H4 (cell line): ENCODE measurements at places on chromosomes 6 and 20.

DNA sequence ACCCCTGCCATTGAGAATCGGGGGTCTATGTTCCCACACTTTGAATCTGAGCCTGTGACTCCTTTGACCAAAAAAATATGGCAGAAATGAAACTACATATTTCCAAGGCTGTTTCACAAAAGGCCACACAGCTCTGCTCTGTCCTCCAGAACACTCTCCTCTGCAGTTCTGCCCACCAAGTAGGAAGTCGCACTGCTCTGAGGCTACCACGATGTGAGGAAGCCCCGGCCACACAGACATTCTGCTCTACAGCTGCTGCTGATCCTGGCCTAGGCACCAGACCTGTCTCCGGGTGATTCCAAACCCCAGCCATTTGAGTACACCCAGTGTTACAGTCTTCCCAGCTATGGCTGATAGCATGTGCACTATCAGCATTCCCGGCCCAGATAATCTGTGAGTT, 85.1 kb downstream of the LYRM4 start:
- DNase-seq: no peak

DNA sequence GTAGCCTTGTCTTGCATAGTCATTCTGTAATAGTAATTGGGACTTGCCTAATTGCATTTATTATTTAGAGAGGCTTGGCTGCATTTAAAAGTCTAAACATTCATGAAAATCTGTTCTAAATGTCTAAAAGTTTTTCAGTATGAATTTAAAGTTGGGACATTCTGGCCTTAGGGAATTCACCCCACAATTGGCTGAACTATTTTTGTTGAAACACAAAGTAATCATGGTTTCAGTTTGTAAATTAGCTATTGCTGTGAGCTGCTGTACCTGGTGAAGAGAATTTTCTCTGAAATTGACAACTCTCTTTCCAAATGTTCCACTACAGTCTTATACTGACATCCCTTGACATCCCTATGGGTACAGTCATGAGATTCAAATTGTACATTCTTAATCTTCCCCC, 253.0 kb downstream of the FARS2 start:
- no peak for DNase-seq

DNA sequence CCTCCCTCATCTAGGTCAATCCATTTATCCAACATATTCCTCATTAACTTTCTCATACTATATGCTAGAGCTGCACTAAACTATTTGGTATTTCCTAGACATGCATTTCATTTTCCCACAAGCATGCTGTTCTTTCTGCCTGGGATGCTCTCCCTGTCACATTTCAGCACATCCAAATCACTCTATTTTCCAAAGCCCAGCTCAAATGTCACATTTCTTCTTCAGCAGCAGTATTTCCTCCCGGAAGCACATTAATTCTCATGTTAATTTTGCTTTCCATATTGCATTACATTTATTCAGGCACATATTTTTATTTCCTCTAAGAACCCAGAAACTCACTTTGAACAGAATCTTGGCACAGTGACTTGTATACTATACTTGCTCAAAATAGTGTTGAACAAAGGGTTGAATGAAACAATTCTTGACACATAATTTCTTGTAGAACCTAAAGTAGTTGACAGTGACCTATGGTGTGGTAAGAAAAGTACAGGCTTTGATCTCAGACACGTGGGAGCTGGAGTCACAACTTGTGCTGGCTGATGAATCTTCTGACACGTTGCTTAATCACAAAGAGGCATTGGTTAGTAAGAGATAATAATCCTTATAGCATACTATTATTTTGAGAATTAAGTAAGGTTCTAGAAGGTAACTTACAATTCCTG, 30.8 kb upstream of the CD2AP start:
- DNase-seq: no peak

GRCh38 chr6:81750200-81750599, 2.3 kb downstream of the TENT5A start:
- no peak for DNase-seq

GRCh38 chr6:35231563-35231962, 17.8 kb downstream of the SCUBE3 start:
- DNase-seq: no peak

GRCh38 chr6:80197474-80197873, 91.0 kb downstream of the BCKDHB start:
- peak; percentile 3 for DNase-seq

- no peak for DNase-seq
Observed at GRCh38 chr6:34047913-34048867, 97.7 kb downstream of the GRM4 start.

GRCh38 chr20:45392733-45393132, 14.6 kb upstream of the TP53TG5 start:
- DNase-seq: no peak

GRCh38 chr6:12958052-12958706, 241.6 kb downstream of the PHACTR1 start:
- DNase-seq: no peak

DNA sequence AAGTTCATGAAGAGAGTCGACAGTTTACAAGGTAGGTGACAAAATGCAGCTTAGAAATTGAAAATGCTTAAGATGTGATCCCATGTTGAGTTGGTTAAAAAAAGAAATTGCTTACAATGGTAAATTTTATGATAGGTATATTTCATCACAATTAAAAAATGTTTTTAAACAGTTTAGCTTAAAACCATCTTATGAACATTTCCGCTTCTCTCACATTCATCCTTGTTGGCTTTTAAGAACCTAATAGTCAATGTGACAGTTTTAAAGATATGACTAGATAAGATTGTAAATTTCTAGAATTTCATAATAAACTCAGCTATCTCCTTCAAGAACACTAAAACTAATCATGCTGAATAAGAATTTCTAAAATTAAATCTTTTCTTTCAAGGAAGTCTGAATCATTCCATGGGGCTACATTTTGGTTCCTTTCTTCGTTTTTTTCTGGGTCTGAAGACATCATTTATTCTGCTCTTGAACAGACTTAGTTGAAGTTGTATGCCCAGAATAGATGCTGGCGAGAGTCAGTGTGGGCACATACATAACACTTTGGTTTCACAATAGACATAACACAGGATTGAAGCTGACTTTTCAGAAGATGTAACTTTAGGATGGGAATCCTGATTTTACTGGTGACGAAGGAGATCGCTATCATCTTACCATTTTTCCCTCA, 35.9 kb upstream of the LTV1 start:
- DNase-seq: no peak

- DNase-seq: no peak
Observed at GRCh38 chr6:45611491-45611890, 233.8 kb upstream of the SUPT3H start.

DNA sequence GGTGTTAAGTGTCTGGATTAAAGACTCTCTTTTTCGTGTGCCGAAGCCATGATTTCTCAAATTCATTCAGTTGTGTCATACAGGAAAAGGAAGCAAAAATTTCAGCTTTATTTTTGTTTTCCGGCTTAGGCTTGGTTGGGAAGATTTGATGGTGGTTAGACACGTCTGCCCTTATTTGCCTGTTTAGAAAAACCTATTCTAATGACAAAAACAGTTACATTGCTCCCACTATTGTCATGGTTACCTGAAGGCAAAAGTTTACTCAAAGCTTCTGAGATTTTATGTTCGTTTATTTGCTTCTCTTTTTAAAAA, 982 bp downstream of the DNAJC5 start:
- DNase-seq: no peak

DNA sequence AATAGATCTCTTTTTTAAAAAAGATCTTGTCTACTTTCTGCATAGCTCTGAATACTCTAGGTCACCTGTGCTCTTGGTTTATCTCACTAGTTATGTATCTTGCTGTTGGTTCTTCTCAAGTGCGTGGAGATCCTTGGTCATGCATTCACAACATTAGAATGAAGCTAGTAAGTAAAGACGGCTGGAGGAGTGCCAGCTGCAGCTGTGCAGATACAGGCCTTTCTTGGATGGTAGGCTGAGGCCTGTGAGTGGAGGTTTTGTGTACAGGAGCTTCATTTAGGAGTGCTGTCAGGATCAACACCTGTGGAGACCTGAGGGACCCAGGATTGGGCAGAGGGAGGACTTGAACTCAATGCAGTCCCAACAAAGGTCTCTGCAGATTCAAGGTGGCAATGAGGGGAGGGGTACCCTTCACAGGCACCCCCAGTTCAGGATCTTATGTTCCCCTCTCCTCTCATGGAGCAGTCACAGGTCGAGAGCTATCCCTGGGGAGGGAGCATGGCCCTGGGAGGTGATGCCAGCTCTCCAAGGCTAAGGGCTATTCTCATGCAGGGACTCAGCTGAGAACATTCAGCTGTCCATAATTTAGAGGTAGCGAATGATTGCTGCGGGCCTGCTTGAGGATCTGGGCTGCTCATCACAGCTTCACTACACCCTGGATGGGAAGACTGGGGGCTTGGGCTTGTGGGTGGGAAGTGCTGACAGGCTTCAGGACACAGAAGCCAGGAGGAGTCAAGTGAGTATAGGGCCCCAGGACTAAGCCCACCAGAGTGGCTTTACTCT, 98.9 kb upstream of the ENPP5 start:
- no peak for DNase-seq

DNA sequence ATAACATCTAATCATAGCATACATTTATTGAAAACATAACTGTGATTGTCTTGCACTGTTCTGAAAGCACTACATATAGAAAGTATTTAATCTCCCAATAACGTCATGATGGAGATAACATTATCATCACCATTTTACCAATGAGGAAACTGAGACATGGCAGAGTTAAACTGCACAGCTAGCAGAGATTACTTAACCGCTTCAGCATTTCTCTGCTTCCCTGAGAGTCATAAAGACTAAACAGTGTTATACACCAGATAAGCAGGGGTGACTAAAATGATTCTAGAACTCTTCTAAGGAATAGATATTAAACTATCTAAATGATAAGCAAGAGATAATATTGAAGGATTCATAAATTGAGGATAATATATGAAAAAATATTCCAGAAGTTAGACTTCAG, 183.2 kb upstream of the BMP5 start:
- DNase-seq: no peak

GRCh38 chr6:1738558-1739081, 128.9 kb downstream of the FOXC1 start:
- no peak for DNase-seq

DNA sequence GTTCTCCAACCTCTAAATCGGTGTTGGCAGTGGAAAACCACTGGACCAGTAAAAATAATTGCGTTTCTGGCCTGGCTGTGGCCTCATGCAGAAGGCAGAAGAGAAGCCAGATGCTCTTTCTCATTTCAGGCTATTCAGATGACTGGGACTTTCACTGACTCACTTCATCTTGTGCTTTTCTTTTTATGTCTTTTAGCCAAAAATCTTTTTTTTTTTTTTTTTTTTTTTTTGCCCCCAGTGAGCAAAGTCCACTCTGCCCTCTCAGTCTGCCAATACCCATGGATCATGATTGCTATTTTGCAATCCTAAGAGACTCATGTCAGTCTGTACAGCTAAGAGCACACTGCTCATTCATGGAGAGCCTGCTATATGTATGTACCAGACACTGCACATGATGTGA, 962.5 kb downstream of the KIF16B start:
- DNase-seq: no peak

- no peak for DNase-seq
Observed at GRCh38 chr6:22755605-22756004, 186.2 kb downstream of the HDGFL1 start.

DNA sequence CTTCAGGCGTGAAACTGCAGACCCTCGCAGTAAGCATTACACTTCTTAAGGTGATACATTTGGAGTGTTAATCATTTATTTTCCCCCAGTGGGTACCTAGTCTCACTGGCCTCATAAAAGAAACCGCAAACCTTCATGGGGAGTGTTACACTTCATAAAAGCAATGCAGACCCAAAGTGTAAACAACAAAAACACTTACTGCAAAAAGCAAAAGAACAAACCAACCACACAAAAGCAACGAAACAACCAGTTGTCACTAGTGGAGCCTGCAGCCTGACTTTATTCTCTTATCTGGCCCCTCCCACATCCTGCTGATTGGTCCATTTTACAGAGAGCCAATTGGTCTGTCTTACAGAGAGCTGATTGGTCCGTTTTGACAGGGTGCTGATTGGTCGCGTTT, 23.8 kb downstream of the LY86 start:
- no peak for DNase-seq

DNA sequence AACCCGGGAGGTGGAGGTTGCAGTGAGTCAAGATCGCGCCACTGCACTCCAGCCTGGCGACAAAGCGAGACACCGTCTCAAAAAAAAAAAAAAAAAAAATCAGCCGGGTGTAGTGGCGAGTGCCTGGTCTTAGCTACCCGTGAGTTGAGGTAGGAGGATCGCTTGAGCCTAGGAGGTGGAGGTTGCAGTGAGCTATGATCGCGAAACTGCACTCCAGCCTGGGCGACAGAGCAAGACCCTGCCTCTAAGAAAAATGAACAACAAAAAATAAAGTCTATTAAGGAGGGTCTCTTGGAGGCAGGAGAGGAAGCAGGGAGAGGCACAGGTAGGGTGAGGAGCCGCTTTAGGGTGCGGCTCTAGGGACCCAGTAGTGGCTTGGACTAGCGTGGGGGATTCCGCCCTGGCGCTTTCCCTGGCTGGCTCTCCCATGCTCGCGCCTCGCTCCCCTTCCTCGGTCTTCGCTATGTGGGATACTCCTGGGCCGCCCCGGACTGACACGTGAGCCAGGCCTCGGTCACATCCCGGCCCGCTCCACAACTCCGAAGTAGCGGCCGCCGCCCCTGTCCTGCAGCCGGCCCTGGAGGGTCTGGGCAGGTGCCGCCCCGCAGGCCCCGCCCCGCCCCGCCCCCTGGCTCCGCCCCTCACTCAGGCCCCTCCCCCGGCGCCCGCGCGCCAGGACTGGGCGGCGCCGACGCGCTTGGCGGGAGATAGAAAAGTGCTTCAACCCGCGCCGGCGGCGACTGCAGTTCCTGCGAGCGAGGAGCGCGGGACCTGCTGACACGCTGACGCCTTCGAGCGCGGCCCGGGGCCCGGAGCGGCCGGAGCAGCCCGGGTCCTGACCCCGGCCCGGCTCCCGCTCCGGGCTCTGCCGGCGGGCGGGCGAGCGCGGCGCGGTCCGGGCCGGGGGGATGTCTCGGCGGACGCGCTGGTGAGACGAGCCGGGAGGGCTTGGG, at the start of gene MYBL2:
Gene MYBL2 (plus strand): TSS at position 739 of the 953 bp plus-strand sequence. CDS start 170 bp downstream, at position 909.
- peak; percentile 36 for DNase-seq

GRCh38 chr20:61295682-61296628, 43.9 kb downstream of the CDH4 start:
- no peak for DNase-seq

DNA sequence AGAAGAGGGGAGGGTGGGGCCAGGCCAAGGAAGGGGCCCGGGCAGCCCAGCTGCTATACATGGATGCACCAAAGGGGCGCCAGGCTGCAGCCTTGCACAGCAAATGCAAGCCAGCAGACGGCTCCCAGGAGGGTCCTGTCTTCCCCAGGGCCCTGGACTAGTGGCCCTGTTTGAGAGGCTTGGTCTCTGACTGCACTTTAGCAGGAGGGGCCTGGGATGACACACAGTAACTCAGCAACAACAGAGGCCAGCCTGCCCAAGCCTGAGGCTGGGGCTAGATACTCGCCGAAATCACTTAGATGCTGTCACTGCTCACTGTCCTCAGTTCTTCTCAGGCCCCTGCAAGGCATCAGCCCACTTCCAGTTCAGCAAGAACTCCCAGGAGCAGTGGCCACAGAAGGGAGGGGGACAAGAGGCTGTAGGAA, 73.5 kb downstream of the TRAM2 start:
- no peak for DNase-seq
